H54 (cell line): ENCODE measurements at places on chromosomes 5 and 9.

GRCh38 chr5:155389498-155389897 is 375.9 kb downstream of the KIF4B start:
- DNase-seq, result no peak

DNA sequence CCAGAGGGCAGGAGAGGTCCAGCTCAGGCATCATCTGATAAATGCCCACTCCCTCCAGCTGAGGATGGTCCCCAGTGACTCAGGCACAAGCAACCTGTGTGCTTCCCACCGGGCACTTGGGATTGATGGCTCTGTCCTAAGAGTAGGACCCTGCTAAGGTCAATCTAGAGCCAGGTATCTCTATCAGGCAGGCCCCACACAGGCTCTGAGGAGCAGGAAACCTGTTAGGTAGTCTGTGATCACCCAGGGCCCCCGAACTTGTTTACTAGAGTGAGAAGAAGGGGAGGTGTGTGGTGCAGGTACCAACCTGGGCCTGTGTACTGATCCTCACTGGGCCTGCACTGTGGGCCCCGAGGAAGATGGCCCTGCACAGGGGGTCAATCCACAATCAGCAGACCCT is 119.6 kb upstream of the FSTL4 start:
- DNase-seq, result no peak

- DNase-seq, result no peak
These were observed 30.4 kb downstream of the ELL2 start for GRCh38 chr5:95931079-95931833.

DNA sequence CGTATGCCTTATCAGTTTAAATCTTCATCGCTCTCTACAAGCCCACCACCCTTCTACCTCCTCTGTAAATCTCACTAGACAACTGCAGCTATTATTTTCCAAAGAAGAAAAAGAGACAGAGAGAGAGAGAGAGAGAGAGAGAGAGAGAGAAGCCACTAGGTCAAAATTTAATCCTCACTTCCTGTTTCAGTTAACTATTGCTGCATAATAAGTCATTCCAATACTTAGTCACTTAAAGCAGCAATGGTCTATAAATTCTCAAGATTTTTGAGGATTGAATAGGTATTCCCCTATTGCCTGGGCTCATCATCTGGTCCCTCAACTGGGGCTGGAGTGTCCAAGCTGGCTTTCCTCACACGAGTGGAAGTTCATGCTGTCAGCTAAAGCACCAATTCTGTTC is 68.8 kb downstream of the ITGA1 start:
- DNase-seq, result no peak

DNA sequence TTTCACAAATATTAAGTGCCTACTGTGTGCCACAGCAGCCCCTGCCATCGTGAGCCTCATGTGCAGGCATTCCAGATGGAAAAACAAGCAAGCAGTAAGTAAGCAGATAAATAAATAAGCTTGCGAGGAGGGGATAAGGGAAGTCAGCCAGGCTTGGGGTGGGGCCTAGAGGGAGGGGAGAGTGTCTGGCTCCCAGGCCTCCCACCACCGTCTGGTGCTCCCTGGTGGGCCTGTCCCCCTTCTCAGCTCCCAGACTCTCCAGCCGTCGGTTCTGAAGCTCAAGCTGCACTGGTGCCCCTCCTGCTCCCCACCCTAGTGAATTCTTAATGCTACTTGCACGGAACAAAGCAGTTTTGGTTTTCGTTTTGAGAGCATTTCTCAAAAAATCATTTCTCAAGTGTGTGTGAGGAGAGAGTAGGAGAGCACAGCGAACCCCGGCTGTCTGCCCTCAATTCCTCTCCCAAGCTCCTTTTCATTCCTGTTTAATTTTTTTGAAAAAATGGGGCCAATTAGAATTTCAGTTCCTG is 6.6 kb upstream of the IER5L start:
- no peak for DNase-seq

GRCh38 chr9:114549697-114550330 is 37.8 kb upstream of the ATP6V1G1 start:
- no peak for DNase-seq

GRCh38 chr5:123705741-123706140 is 193.8 kb downstream of the CSNK1G3 start:
- no peak for DNase-seq

DNA sequence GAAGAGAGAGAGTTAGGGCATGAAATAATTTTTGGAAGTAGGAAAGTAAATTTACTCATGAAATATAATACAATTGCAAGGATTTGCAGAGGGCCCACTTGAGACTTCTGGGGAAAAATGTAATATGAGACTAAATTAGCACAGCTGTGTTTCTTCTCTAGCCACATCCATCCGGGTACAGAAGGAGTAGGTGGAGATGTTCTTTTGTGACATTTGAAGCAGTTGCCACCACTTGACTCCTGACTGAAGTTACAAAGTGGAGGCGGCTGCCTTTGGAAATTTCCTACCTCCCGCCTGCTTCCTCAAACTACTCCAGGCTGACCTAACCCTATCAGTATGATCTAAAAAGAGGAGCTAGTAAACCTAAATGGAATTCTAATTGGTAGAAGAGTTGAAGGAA is 58.1 kb upstream of the SHISAL2B start:
- DNase-seq, result no peak

DNA sequence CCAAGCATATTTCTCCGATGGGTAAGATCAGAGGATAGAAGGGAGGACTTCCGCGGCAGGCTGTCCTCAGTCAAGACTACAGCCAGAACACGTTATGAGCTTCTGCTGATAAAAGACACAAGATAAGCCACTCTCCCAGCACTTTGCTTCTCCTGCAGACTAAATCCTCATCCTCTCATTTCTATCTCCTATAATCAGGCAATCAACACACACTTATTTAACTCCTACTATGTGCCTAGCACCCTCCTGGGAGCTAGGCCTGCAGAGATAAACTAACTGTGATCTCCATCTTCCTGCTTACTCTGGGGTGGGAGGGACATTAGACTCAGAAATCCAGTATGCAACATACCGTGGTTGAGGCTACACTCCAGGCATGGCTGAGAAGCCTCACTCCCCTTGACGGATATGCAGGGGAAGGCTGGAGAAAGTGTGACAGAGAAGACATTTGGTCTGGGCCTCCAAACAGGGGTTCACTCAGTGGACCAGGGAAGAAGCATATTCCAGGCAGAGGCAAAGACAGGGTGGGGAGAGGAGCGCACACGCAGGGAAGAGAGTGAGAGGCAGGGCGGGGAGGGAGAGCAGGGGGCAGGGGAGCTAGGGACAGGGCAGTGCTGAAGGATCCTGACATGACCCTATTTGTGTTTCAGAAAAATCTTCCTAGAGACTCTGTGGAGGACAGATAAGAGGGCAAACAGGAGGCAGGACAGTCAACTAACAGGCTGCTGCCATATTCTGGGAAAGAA is 274.1 kb downstream of the DENND1A start:
- DNase-seq, result no peak

DNA sequence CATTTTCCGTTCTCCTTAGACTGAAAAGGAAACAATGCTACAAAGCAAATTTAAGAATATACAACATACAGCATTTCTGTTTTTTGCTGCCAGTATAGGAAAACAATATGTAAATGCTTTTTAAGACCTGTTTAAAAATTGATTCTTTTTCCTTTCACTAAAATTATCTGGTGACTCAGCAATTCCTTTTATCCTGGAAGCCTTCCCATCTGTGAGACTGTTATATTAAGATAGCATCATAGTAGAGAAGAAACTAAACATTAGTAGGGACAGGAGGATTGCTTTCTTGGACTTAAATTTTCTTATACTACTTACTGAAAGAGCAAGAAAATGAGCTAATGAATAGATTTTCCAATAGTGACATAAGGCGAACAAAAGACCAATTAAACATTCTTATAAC is 30.0 kb upstream of the GPR21 start:
- DNase-seq, result no peak

DNA sequence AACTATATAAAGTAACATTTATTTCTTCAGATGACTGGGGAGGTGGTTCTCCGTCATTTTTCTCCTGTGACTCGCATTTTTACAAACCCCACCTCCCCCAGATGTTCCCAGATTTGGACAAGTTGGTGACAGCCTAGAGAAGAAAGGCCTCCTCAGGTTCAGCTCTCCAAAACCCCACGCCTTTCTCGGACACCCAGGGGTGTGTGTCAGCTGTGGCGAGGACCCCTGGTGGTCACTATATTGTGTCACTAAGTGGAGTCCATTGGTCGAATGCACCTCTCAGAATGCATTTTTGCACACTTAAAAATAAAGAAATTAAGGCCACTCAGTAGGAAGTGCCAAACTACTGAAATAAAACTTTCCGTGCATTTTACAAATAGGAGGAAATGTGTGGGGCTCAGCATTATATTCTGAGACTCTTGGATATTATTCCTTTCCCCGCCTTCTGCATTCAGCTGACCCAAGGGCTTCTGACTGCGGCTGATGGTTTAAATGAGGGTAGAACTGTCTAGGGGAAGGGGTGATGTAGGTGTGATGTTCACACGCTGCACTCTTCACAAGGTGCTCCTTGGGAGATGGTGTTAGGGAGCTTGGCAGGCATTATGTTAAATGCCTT is 47.6 kb downstream of the ACO1 start:
- no peak for DNase-seq

GRCh38 chr9:99881769-99882168 is 24.7 kb upstream of the STX17 start:
- no peak for DNase-seq

- DNase-seq, result no peak
These were observed 14.0 kb downstream of the TMEM174 start for GRCh38 chr5:73186976-73187375.

GRCh38 chr9:113599646-113600022 is 136.1 kb downstream of the RGS3 start:
- DNase-seq, result no peak

GRCh38 chr5:174003795-174004194 is 14.8 kb downstream of the C5orf47 start:
- no peak for DNase-seq

GRCh38 chr9:112326194-112326593 is 7.2 kb downstream of the PTBP3 start:
- no peak for DNase-seq

GRCh38 chr5:179805529-179806249 is 977 bp downstream of the MGAT4B start:
- DNase-seq, result no peak

- no peak for DNase-seq
These were observed 289.3 kb downstream of the ARHGEF28 start for GRCh38 chr5:73915345-73915744.

GRCh38 chr9:35136866-35137265 is 21.2 kb upstream of the ATOSB start:
- DNase-seq, result no peak

DNA sequence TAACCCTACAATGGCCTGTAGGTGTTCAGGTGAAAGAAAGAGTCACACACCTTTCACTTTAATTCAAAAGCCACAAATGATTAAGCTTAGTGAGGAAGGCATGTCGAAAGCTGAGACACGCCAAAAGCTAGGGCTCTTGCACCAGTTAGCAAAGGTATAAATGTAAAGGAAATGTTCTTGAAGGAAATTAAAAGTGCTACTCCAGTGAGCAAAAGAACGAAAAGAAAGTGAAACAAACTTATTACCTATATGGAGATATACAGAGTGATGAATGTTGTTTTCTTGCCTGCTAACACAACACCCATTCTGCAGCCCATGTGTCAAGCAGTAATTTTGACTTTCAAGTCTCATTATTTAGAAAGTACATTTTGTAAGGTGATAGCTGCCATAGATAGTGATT is 254.2 kb upstream of the SLC24A2 start:
- no peak for DNase-seq

DNA sequence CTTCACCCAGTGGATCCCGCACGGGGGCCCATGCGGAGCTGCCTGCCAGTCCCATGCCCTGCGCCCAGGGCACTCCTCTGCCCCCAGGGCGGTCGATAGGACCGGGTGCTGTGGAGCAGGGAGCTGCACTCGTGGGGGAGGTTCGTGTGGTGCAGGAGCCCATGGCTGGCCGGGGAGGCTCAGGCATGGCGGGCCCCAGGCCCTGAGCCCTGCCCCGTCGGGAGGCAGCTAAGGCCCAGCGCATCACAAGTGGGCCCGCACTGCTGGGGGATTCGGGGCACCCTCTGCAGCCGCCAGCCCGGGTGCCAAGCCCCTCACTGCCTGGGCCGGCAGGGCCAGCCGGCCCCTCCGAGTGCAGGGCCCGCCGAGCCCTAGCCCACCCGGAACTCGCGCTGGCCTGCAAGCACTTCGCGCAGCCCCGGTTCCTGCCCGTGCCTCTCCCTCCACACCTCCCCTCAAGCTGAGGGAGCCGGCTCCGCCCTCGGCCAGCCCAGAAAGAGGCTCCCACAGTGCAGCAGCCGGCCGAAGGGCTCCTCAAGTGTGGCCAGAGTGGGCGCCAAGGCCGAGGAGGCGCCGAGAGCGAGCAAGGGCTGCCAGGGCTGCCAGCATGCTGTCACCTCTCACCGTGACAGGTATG is 221.1 kb upstream of the RORB start:
- DNase-seq, result no peak

GRCh38 chr9:129675620-129676019 is 10.2 kb downstream of the PRRX2 start:
- DNase-seq, result no peak
